ENCODE measurements at places on chromosomes 11 and 22.

DNA sequence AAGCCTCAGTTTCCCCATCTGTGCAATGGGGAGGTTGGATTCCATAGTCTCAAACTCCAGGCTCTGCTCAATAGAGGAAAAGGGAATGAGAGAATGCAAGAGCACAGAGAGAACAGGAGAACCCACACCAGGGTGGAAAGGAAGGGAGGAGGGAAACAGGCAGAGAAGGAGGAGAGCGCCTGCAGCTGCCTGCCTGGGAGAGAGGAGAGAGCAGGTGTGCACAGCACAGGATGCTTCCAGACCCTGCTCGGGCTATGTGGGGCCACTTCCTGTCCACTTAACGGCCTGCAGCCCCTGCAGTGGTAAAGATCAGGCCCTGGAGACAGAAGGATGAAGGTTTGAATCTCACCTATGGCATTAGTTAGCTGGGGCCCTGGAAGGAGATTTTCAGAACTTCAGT, 12.3 kb downstream of the LRRC32 start:
- no peak for DNase-seq

DNA sequence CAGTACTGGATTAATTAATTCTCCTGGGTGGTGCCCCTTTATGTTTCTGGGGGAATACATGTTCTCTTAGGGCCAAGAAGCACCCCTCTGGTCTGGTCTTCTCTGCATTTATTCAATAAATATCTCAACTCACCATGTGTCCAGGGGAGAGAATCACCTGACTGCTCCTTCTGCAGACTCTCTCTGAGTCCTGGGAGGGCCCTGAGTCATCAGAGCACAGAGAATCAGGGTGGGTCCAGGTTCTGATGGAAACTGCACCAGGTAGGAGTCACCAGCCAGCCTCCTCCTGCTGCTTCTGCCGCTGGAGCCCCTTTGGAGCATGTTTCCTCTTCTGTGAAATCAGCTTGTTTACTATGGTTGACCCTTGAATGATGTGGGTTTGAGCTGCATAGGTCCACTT, 107.7 kb upstream of the PLET1 start:
- DNase-seq, result no peak

- no peak for DNase-seq
Observed at GRCh38 chr22:30680991-30681770, 13.5 kb upstream of the OSBP2 start.

GRCh38 chr11:32919338-32919737, 26.7 kb downstream of the QSER1 start:
- no peak for DNase-seq

- no peak for DNase-seq
Observed at GRCh38 chr22:30647536-30647935, 12.0 kb downstream of the SLC35E4 start.

- no peak for DNase-seq
Observed at GRCh38 chr11:10658621-10659338, 34.8 kb downstream of the IRAG1 start.

DNA sequence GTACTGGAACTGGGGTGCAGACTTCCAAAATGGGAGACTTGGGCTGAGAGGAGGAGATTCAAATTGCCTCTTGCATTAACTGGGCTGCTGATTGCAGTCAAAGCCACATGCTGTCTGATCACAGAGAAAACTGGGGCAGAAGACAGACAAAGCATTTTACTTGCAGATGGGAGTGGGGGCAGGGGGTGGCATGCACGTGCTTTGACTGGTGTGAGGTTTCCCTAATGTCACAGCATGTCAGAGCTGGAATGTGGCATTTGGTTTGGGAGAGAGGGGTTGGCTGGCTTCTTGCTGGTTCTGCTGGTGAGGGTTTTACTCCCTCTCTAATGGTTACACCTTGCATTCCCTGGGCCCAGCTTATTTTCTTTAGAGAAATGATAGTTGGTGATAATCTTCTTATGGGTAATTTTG, 2.9 kb downstream of the TUB start:
- DNase-seq, result no peak

DNA sequence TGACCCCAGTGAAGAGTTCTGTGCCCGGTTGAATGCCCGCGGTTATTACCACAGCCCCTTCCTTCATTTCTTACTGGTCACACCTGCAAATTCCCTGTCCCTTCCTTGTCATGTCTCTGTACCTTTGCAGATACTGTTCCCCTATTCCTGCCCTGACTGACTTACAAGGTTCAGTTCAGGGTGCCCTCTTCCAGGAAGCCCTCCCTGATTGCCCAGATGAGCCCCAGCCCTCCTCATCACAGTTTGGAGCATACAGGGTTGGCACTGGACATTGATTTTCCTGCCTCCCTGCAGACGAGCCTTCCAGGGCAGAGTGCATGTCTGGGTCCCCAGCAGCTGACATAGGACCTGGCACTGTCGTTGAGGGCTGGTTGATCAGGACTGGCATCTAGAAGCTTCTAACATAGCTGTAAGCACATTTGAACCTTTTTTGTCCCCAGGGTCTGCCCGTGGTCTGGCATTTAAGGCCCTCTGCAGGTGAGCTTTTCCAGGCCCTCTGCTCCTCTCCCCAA, 70.4 kb upstream of the SHISAL1 start:
- DNase-seq, result no peak

DNA sequence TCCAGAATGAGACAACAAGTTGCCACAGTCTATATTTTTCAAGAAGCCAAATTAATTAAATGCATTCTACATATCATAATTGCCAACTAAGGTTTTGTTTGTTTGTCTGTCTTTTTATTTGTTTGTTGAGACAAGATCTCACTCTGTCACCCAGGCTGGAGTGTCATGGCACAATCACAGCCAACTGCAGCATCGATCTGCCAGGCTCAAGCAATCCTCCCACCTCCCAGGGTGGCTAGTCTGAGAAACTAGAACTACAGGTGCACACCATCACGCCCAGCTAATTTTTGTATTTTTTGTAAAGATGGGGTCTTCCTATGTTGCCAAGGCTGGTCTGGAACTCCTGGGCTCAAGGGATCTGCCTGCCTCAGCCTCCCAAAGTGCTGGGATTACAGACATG, 140.0 kb downstream of the LRRC4C start:
- DNase-seq, result no peak

- peak; percentile 40 for DNase-seq
Observed at GRCh38 chr11:94958121-94958696, 15.1 kb downstream of the CWC15 start.

- no peak for DNase-seq
Observed at GRCh38 chr22:38943201-38943600, 14.2 kb upstream of the APOBEC3A start.

GRCh38 chr11:12767027-12767426, 92.8 kb downstream of the TEAD1 start:
- DNase-seq, result no peak

DNA sequence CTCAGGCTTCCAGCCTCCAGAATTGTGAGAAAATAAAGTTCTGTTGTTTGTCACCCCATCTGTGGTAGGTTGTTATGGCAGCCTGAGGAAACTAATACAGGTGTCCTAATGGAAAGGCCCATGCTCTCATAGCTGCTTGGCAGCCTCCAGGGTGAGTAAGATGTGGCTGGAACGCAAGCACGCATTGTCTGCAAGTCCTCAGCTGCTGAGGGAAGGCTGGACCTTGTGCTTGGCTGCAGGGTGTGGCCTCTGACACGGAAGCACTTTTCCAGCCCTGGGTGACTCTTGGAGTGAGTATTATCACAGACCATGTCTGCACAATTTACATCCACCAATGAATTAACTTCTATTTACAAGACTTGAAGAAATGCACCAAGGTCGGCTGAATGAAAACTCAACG, 44.4 kb upstream of the BARX2 start:
- DNase-seq, result no peak

DNA sequence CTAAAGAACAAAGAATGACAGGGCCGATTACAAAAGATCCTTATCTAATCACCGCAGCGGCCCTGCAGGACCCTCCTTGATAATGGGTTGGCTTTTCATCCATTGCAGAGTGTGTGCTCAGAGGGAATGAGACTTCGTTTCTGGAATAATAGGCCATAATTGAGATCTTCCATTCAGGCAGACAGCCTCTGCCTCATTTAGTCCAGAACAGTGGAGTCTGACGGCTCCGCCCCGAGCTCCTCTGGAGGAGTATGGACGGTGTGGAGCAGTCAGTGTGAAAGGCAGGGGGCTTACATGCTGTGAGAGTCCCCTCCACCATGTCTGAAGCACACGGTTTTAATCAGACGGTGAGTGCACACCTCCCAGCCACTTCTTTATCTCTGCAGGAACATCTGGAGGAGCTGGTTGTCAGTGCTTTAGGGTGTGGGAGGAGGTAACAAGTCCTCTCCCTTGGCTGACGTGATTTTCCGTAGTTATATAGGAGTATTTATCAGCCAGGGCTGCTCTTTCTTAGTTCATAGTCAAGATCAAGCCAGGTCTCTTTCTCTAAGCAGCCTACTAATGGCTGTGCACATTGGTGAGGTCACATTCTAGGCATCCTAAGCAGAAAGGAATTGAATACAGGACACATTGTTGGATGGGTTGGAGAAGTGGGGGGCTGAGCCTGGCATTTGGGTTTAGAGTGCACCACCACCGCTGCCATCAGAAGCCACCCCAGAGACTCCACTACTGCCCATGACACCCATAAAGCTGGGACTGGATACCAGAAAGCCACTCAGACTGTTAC, 1477.9 kb downstream of the TBC1D22A start:
- no peak for DNase-seq

DNA sequence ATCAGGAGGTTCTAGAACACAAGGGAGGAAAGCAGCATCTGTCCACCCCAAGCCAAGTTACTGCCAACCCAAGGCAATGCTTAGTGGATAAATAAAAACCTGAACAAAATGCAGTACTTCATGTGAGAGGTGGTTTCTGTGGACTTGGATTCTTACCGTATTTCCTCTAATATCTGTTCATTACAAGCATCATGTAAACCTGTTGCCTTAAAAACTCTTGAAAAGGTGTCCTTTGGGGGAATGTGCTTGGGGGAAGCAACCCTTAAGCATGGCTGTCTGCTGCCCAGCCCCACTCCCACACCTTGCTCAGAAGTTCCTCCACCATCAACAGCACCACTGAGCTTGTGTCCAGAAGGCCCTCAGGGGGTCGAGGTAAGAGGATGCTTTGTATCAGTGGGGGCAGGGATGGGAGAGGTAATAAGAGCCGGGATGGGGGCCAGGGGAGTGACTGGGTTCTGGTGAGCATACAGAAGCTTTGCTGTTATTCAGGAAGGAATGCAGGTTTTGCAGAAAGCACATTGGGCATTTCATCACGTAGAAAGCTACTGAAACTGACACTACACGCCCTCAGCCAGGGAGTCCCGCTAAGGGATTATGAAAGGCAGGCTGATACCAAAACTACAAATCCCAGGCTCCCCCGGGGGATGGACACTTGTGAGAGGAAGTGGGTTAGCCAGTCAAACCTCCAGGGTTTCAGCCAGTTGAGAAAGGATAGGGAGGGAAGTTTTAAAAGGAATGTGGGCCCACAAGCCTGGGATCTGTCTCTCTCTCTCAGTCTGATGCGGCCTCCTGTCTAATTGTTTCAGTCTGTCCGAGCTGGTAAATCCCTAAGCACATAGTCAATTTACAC, 52.0 kb downstream of the KCNJ1 start:
- DNase-seq, result peak; percentile 97

DNA sequence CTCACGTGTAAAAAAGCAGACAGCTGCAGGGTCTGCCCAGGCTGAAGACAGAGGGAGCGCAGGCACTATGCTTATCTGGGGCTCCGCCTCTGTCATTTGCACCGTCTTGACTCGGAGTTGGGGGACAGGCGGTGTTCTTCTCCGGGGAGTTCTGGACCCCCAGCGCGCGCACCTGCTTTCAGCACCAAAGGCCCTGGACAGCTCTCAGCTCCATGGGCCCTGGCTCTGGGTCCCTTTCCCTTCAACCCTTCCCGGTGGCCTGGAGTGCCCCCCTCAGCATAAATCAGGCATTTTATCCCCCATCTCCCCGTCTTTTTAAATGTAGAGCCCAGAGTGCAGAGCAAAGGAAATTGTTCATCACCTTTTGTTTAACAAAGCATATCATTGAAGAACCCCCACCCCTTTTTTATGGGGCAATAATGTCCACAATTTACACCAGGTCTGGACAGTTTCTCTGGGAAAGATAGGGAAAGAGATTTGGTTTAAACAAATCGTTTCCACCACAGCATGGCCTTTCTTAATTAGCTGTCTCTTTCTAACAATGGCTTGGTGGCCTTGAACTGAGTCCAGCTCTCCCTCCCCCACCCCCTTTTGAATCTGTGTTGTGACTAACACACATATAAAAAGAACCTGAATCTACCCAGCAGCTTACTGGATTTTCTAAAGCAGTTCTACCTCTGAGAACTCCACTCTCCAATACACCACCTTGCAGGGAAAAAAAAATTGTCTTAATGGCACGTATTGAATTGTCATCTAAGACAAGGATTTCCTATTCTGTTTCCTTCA, 1.7 kb downstream of the SEZ6L start:
- DNase-seq, result peak; percentile 6

GRCh38 chr11:107816028-107816427, 42.6 kb downstream of the SLC35F2 start:
- DNase-seq, result no peak
